Foreskin fibroblast (primary cell): ENCODE measurements at places on chromosomes 13 and 19.

- DNase-seq = no peak
Measured at GRCh38 chr19:38190061-38190460, 34.0 kb downstream of the DPF1 start.

- peak; percentile 16 for DNase-seq
Measured at GRCh38 chr13:95153647-95154412, 147.4 kb downstream of the ABCC4 start.

- peak; percentile 27 for DNase-seq
Measured at GRCh38 chr13:65855242-65855805, 1374.8 kb downstream of the PCDH9 start.

GRCh38 chr13:85896516-85897450, 97.6 kb upstream of the SLITRK6 start:
- DNase-seq = no peak
